Ovary (tissue), 10 donors: ENCODE measurements at places on chromosomes 2 and 18. TPM values are rescaled to one million over a fixed set of nuclear protein-coding genes. Genes with fewer than 3 reads are reported as not detected.

CERKL gene
- not detected for total RNA-seq

DIPK1C gene
- not detected for total RNA-seq

TBR1 gene
- total RNA-seq: not detected

- peaks cover 2% of the 10 kb centered on the region for H3K4me1 ChIP-seq
- no peaks in the 10 kb centered on the region for H3K27me3 ChIP-seq
- H3K4me3 ChIP-seq: peak within 1 kb of the TSS; percentile 5
- DNase-seq: no peak
- H3K27ac ChIP-seq: peak within 1 kb of the TSS; percentile 29
These were observed at the start of gene SPEG for GRCh38 chr2:219434718-219435525. TSS of gene SPEG (plus strand) at chr2:219434843. CDS start at chr2:219434978, 135 bp downstream.

- DNase-seq: no peak
- H3K27ac ChIP-seq: no peak overlapping the region
- H3K27me3 ChIP-seq: no peaks in the 10 kb centered on the region
- H3K4me3 ChIP-seq: no peak overlapping the region
- H3K36me3 ChIP-seq: no peaks in the 10 kb centered on the region
- H3K4me1 ChIP-seq: no peaks in the 10 kb centered on the region
These were observed 427.5 kb upstream of the CDH20 start for GRCh38 chr18:60905699-60906098.
